IMR-90 (cell line): ENCODE measurements at places on chromosomes 4 and X. TPM values are rescaled to one million over a fixed set of nuclear protein-coding genes. Genes with fewer than 3 reads are reported as not detected.
A peak's percentile ranks its signal among the peaks of the same experiment; 100 is the strongest.

Gene SH2D1A
- not detected in 2 replicates for total RNA-seq

Gene SPP1
- total RNA-seq, result 0.18 and 0.28 TPM in 2 replicates

Gene MED12
- 9.1 and 12.5 TPM in 2 replicates for total RNA-seq

DNA sequence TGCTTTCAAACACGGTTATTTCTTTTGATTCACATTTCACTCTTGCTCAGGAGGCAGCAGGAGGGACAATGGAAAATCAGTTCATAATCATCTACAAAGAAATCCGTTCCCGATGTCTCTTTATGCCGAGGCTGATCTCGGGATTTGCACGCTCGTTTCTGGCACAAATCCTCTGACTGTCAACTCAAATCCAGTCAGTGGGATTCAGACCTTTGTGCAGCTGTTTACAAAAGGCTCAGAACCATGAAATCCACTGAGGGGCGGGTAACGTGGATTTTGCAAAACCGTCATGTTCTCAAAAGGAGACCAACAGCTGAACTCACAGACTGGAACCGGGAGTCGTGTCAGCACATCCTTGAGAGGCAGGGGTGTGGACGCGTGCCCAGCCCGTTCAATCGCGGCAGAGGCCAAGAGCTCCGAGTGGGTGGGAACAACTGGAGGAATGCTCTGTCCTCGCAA lies 46.4 kb downstream of the ACOX3 start:
- peak; percentile 31 for DNase-seq

Gene SRPX2
- total RNA-seq, result 14.4 and 20.6 TPM in 2 replicates

Gene CYTL1
- total RNA-seq, result 1.3 and 1.4 TPM in 2 replicates

- no peak for DNase-seq
Observed at GRCh38 chr4:1208266-1208961, 36.0 kb upstream of the SPON2 start.

- DNase-seq, result peak; percentile 71
Observed at GRCh38 chr4:47469951-47470350, 6.4 kb upstream of the COMMD8 start.
